ENCODE measurements at places on chromosomes 3 and 15. TPM values are rescaled to one million over a fixed set of nuclear protein-coding genes. Genes with fewer than 3 reads are reported as not detected.

DNA sequence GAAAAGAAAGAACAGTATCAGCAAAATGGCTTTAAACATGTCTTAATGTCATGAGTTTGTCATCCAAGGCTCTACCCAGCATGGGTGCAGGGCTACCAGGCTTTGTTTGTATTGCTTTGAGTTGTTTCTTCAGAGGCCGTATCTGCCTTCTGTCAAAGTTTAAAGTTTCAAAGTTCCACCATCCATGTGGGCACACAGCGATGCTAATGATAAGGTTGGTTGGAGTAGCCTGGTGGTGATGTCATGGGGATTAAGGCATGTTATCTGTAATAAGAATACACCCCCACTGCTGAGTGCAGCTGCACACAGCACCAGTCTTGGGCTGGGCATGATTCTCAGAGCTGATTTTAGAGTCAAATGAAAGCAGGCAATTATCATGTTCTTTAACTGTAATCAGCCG, 72.0 kb upstream of the LRTM1 start:
- no peak for DNase-seq

- DNase-seq = no peak
These were observed 35.2 kb downstream of the ZIC4 start for GRCh38 chr3:147371140-147371539.

- no peak for DNase-seq
These were observed 49.9 kb downstream of the SLC25A26 start for GRCh38 chr3:66270701-66271100.

- no peak for DNase-seq
These were observed 61.8 kb upstream of the P3H2 start for GRCh38 chr3:190182418-190183043.

RETNLB gene
- total RNA-seq = not detected

All from epithelial cell of proximal tubule (primary cell).